ENCODE measurements at places on chromosomes 5 and 9.

- DNase-seq, result no peak
Measured at GRCh38 chr5:143957455-143957854, 145.5 kb downstream of the HMHB1 start.

DNA sequence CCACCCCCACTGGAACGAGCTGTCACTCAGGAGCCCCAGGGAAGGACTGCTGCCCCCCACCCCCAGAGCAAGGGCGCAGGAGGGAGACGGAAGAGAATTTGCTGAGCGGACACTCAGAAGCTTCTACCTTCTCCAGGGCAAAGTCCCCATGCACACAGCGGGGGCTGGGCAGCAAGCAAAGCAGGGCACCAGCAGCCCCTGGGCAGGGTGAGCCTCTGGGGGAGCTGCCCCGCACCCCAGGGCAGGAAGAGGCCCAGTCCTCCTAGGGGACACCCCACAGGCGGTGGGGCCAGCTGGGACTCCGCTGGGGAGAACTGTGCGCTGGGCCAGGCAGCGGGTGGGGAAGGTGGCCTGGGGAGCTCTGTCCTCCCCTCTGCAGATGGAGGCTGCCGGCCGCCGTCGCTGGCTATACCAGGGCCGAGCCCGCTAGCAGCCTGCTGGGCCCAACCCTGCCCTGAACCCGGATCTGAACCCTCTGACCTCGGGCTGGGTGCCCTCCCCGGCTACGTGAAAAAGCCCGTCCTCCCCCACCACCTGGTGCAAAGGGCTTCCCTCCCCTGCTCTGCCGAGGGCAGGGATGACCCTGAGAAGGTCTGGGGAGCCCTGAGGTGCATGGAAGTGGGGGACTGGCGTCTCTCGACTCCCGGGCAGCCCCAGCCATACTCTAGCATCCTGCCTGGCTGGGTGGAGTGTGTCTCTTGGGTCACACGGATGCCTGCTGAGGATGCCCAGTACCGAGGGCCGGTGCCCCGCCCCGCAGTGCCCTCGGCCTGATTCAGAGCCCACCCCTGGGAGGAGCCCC is 597 bp upstream of the SLC34A3 start:
- no peak for DNase-seq

GRCh38 chr5:142925795-142926194 is 155.6 kb downstream of the ARHGAP26 start:
- DNase-seq, result no peak

DNA sequence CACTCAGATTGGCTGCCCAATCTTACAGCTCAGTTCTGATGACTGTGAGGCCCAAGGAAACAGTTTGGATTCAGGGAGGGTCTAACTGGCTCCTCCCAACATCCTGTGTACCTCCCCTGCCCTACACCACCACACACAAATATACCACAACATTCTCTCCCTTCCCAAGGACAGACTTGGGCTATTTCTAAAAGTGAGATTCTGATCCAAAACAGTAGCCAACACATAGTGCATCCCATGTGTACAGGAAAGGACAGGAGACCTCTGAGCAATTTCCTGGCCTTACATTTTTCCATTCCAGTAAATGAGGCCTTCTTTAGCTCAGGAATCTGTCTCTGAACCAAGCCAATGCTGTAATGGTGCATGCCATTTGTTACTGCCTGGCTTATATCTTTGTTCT is 20.8 kb downstream of the ZNF366 start:
- DNase-seq, result no peak

GRCh38 chr5:150208187-150209098 is 18.6 kb downstream of the SLC6A7 start:
- DNase-seq, result no peak

GRCh38 chr5:154179846-154180710 is 10.5 kb upstream of the GALNT10 start:
- no peak for DNase-seq

DNA sequence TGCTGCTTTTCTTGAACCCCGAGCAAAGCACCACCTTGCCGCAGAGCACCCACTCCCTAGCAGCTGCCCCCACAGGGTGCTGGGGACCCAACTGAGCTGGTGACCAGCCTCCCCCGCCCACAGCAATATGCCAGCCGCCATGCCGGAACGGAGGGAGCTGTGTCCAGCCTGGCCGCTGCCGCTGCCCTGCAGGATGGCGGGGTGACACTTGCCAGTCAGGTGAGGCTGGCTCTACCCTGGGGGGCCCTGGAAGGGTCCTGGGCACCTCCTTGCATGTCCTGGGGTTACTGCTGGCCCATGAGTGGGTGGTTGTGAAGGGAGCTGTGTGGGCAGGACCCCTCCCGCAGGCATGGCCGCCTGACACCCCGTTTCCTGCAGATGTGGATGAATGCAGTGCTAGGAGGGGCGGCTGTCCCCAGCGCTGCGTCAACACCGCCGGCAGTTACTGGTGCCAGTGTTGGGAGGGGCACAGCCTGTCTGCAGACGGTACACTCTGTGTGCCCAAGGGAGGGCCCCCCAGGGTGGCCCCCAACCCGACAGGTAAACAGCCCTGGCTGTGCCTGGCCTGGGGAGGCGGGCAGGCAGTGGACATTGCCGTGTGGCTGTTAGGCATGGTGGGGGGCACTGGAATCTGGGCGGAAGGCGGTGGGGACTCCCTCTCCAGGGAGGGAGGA is 7.2 kb downstream of the EGFL7 start:
- no peak for DNase-seq

GRCh38 chr5:121503111-121503840 is 348.4 kb upstream of the FTMT start:
- peak; percentile 65 for DNase-seq

DNA sequence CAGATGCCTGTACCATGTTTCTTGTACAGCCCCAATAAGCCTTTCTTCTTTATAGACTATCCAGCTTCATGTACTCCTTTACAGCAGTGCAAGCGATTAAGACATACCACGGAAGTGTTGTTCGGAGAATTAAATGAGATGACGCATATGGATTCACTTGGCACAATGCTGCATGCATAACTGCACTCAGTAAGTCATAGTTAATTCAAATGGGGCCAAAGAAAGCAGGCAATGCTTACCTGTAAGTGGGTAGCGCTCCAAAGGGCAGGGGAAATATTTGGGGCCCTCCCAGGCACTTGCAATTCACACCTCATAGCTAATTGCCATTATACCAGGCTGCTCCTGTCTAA is 7.7 kb upstream of the ADRA1B start:
- no peak for DNase-seq

DNA sequence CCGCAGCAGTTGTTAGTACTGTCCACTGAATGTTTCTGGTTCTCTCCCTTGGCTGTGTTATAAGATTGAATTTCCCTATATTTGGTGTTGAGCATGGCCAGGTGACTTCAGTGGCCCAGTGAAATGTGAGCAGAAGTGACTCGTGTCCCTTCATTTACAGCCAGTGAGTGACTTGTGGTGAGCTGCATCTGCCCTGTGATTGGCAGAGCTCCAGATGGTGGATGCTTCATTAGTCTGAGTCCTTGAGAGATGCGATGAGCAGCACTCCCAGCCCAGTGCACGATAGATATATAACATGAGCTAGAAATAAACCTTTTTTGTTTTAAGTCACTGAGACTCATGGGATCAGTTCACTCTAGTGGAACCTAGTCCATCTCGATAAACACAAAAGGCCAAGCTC is 19.3 kb downstream of the PCSK5 start:
- DNase-seq, result no peak

DNA sequence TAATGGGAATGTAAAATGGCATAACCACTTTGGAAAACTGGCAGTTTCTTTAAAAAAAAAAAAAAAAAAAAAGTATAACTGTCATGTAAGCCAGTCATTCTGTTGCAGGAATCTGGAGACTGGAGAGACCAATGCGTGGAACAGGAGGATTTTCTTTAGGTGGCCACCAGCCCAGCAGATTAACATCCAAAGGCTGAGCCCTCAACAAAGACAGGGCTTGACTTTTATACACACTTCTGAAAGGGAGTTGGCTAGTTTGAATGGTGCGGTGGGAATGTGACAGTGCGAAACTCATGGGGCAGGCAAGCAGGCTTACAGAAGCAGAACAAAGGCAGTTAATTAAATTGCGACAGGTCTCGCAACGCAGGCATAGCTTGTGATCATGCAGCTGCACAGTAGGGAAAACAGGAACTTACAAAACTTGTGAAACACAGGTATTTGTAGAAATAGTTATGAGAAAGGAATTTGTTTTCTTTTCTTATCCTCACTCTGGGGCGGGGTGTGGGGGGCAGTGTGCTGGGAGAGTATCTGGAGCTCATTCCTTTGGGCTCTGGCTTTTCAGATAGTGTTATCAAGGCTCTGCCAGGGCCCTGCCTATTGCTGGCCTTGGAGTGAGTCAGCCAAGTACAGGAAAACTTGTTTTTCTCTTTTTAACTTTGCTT is 12.0 kb downstream of the UIMC1 start:
- DNase-seq, result no peak

DNA sequence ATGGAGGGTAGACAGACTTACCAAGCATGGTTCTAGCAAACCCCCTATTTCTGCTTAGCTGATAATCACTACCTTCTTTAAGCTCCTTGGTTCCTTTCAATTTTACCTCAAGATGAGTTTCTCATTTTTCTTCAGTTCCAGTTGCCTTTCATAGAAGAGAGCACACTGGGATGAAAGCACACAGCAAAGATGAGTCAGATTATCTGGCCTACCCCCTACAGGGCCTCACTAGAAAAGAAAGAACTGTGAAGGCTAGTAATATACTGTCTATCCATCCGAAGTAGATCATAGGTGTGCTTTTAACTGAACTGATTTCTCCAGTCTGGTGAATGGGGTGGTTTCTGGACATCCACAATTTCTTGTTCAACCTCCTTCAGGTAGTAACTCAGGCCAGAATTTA is 122.5 kb downstream of the TRPM3 start:
- no peak for DNase-seq

- DNase-seq, result no peak
Measured at GRCh38 chr5:115586525-115587146, 15.6 kb downstream of the TICAM2 start.

DNA sequence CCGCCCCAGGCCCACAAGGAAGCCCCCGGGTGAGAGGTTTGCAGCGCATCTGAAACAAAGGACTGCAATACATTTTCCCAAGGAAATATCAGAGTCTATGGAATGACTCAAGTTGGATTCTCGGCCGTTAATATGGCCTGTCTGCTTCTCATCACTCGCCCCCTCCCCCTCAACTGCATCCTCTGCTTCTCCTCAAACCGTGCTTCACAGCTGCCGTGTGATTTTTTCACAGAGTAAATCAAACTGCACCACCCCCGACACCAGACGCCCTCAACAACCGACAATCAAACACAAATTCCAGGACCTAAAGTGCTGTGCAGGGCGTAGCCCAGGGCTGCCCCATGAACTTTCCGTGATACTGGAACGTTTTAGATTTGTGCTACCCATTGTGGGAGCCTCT is 176.9 kb downstream of the ROR2 start:
- DNase-seq, result no peak

GRCh38 chr5:171162596-171162995 is 146.5 kb upstream of the TLX3 start:
- no peak for DNase-seq

DNA sequence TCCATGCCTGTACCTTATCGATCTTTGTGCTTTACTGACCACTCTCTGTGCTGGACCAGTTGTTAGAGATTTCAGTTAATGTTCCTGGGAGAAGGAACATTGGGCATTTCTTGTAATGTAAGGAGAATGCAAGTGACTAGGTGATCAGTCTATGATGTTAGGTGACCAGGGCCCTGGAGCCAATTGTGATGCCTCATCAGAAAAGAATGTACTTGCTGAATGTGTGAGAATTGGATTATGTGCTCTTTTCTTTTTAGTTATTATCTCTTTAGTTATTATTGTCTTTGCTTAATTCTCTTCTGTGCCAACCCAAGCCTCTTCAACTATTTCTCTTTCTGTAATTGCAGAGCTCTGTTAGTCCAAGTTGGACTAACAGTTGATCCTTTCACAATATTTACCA is 92.9 kb downstream of the LRRC70 start:
- no peak for DNase-seq

DNA sequence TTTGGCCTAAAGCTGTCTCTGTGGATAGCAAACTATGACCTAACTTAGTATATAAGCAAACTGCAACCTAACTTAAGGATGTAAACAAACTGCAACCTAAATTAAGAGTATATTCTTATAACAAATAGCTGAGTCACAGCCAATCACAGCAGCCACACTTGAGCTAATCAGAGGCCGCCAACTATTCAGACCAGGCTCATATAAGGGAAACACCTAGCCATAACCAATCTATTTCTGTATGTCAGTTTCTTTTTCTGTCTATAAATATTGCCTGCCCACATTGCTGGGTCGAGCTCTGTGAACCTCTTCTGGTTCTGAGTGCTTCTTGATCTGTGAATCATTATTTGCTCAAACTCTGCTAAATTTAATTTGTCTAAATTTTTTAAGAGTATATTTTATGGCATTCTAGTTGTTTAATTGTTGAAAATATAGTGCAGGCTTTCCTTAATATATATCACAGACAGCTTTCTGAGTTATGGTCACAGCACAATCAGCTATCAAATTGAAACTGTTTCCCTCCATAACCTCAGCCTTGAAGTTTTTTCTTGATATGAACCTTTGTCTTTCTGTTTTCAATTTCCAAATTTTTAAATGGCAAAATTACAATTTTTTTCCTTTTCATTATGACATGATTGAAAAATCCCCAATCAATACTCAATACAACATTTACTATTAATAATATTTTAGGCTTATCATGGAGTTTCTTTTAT is 327.1 kb upstream of the NUDT12 start:
- DNase-seq, result no peak

- DNase-seq, result no peak
Measured at GRCh38 chr9:16039218-16039987, 486.6 kb downstream of the CCDC171 start.

GRCh38 chr5:40354171-40354570 is 325.5 kb upstream of the PTGER4 start:
- DNase-seq, result no peak

- DNase-seq, result no peak
Measured at GRCh38 chr5:52562473-52562872, 225.2 kb upstream of the ITGA1 start.

DNA sequence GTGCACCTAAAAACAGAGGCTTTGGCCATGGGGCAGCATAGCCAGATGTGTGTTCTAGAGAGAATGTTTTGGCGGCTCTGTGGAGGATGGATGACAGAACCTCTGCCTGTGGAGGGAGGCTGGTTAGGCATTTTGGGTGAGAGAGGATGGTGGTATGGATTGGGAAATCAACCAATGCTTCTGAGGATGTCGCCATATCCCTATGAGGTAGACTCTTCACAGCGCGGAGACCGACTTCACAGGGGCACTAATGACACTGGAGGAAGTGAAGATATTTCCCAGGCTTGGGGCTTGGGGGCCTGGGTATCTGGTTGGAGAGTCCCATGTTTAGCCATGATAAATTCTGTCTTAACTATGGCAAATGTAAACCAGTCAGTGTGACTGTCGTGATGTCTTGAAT is 140.6 kb upstream of the KLF4 start:
- DNase-seq, result no peak

DNA sequence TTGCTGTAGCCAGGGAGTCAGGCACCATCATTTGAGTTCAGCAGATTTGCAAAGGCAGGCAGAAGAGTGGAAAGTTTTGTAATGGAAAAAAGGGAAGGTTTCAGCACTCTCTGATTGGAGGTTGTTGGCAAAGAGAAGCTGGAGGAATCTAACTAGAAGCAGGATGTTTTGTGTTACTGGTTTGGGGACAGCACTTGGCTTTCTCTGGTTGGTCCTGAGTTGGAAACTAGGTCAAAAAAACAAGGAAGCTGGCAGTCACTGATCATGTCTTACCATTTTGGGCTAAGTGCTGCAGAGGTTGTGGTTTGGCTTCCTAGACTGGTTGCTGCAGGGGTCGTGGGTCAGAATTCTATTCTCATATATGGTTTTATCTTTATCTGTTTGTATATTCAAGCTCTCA is 189.8 kb downstream of the DRD1 start:
- no peak for DNase-seq
